Astrocyte (in vitro differentiated cells and primary cell): ENCODE measurements at places on chromosomes 1 and 21. TPM values are rescaled to one million over a fixed set of nuclear protein-coding genes. Genes with fewer than 3 reads are reported as not detected.

DNA sequence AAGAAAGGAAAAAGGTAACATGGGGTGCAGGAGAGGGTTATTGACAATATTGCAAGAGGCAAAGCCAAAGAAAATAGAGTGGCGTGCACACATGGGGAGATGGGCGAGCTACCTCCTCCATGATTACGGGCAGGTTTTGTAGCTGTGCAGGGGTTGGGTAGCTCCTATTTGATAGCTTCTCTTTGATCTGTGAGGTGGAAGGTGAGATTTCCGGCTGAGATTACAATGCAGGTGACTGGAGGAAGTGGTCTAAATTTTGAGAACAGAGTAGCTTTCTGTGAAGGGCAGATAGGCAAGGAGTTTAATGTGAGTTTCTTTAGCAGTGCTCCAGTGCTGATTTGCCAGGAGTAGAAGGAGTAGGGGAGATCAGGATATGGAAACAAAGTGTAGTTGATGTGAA lies 263.4 kb downstream of the PLA2G4A start:
- no peaks in the 10 kb centered on the region for H3K36me3 ChIP-seq
- H3K27me3 ChIP-seq: no peaks in the 10 kb centered on the region
- DNase-seq: no peak
- no peaks in the 10 kb centered on the region for H3K4me1 ChIP-seq
- H3K27ac ChIP-seq: no peak overlapping the region

- peaks cover 18% of the 10 kb centered on the region for H3K4me1 ChIP-seq
- no peak overlapping the region for H3K4me3 ChIP-seq
- H3K27ac ChIP-seq: no peak overlapping the region
These were observed 434.5 kb downstream of the KIF26B start for GRCh38 chr1:245589316-245589715.

DNA sequence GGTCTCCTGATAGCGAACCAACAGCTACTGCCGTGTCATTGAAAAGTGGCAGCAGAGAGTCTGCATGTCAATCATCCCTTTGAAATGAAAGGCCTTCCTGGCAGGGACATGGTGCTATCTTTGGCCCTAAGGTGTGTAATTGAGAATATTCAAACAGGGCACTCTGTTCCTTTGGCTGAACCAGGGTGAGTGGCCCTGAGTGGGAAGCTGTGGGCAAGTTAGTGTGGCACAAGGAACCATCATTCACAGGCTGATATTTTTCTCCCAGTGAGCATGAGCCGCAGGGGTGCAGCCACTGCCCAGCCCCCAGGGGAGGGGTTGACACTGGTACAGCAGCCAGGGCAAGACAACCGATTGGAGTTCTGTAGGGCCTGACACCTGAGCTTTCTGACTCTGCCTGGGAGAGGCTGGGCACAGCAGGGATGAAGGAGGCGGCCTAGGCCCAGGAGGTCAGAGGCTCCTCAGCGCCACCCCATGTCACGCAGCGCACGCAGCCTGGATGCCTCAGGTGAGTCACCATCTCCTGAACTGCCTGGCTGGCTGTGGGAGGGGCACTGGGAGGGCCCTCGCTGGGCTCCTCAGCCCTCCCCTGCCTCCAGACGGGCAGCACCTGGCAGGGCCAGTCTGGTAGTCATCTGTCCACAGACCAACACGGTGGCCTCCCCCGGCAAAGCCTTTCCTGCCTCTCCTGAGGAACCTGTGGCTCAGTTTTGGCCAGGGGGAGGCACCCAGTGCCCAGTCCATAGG lies 13.2 kb downstream of the QSOX1 start:
- no peak for DNase-seq
- H3K4me1 ChIP-seq: no peaks in the 10 kb centered on the region
- peaks cover 7% of the 10 kb centered on the region for H3K36me3 ChIP-seq
- no peak overlapping the region for H3K4me3 ChIP-seq
- H3K27ac ChIP-seq: no peak overlapping the region

- DNase-seq: peak; percentile 35
- peaks cover 25% of the 10 kb centered on the region for H3K4me1 ChIP-seq
- H3K27me3 ChIP-seq: no peaks in the 10 kb centered on the region
- H3K4me3 ChIP-seq: no peak overlapping the region
These were observed 46.4 kb upstream of the ENAH start for GRCh38 chr1:225699336-225699735.

DNA sequence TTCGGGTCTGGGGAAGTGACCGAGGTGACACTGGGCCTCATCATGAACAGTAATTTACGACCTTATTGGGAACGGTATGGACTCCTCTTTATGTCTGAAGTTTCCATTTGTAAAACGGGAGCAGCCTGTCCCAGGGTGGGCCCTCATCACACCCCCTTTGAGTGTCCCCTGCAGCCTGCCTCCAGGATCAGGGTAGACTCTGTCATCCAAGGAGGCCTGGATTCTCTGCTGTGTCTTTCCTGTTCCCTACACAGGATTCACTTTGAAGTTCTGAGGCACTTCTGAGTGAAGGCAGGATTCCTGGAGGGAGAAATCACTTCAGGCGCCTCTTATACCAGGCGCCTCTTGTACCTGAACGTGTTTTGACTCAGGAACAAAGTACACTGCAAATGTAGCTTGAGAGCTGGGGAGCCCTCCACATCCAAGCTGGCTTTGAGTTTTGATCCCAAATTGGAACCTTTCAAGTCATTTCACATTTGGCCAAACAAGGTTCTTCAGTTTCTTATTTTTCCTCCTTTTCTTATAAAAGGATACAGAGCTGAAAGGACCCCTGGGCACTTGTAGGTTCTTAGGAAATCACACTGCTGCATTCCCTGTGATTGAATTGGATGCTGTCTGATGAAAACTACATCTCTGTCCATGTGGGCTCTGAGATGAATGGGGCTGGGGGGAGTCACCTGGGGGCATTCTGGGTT lies 106.0 kb downstream of the SUSD4 start:
- H3K4me3 ChIP-seq: no peak overlapping the region
- no peaks in the 10 kb centered on the region for H3K36me3 ChIP-seq
- H3K27ac ChIP-seq: no peak overlapping the region
- H3K27me3 ChIP-seq: no peaks in the 10 kb centered on the region

GRCh38 chr1:119139403-119139802 lies 1.1 kb downstream of the WARS2 start:
- peaks cover 8% of the 10 kb centered on the region for H3K4me1 ChIP-seq
- DNase-seq: no peak
- no peaks in the 10 kb centered on the region for H3K27me3 ChIP-seq

- peaks cover 14% of the 10 kb centered on the region for H3K4me1 ChIP-seq
- DNase-seq: peak; percentile 70
- no peaks in the 10 kb centered on the region for H3K27me3 ChIP-seq
- no peaks in the 10 kb centered on the region for H3K36me3 ChIP-seq
- H3K4me3 ChIP-seq: no peak overlapping the region
These were observed 9.6 kb downstream of the DISC1 start for GRCh38 chr1:231636157-231636556.

DNA sequence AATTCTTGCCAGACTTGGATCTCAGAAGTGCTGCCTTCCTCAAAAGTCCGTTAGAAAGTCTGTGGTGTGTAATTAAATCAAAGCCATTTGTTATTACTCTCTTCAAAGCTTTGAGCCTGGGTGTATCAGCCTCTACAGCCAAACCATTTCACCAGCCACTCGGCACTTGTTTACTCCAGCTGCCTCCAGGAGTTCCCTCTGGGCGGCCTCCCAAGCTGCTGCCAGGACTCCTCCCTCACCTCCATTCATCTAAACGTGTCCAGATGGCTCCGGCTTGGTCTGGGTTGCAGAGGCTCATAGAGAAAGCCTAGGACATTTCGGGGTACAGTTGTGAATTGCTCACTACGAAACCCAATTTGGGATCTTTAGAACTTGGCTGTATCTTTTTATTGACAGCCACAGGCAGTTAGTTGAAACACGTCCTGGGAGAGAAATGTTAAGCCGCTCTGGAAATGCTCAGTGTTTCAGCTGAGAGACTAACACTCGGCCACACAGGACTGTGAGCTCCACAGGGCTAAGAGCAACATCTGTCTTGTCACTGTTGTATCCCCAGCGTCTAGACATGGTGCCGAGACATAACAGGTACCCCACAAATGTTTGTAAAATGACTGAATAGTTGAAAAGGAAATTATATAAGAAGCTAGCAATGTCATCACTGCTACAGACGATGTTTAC lies 116.9 kb upstream of the NGF start:
- H3K4me3 ChIP-seq: no peak overlapping the region
- no peak overlapping the region for H3K27ac ChIP-seq
- peaks cover 6% of the 10 kb centered on the region for H3K4me1 ChIP-seq
- no peaks in the 10 kb centered on the region for H3K36me3 ChIP-seq

- no peak overlapping the region for H3K27ac ChIP-seq
- H3K36me3 ChIP-seq: no peaks in the 10 kb centered on the region
- no peaks in the 10 kb centered on the region for H3K4me1 ChIP-seq
- H3K4me3 ChIP-seq: no peak overlapping the region
- H3K27me3 ChIP-seq: no peaks in the 10 kb centered on the region
These were observed 310.9 kb downstream of the NTNG1 start for GRCh38 chr1:107451715-107452114.

- H3K4me3 ChIP-seq: no peak overlapping the region
- peaks cover 12% of the 10 kb centered on the region for H3K4me1 ChIP-seq
- no peaks in the 10 kb centered on the region for H3K36me3 ChIP-seq
- peak; percentile 65 for DNase-seq
These were observed 38.2 kb downstream of the PTPRC start for GRCh38 chr1:198677027-198677426.

DNA sequence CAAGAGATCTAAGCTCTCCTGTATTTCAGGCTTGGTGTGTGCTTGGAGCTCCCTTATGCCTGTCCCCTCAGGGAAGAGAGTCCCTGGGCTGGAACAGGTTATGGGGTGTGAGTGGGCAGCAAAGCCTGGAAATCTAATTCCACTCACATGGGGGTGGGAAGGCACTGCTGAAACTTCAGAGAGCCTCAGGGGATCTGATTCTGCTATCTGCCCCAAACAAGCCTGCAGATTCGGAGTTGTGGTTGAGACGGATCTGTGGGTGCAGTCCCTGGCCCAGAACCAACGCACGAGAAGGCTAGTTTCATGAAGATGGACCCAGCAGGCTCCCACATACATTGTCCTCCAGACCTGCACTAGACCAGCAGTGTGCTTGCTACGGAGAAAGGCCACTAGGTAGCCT lies 2.9 kb downstream of the BLACAT1 start:
- H3K36me3 ChIP-seq: no peaks in the 10 kb centered on the region
- no peak for DNase-seq
- peaks cover 22% of the 10 kb centered on the region for H3K4me1 ChIP-seq
- H3K4me3 ChIP-seq: no peak overlapping the region
- H3K27ac ChIP-seq: no peak overlapping the region

- no peaks in the 10 kb centered on the region for H3K27me3 ChIP-seq
- no peak overlapping the region for H3K4me3 ChIP-seq
- no peaks in the 10 kb centered on the region for H3K36me3 ChIP-seq
- H3K27ac ChIP-seq: no peak overlapping the region
- H3K4me1 ChIP-seq: peaks cover 3% of the 10 kb centered on the region
These were observed 156.0 kb upstream of the PTBP2 start for GRCh38 chr1:96565546-96565945.

DNA sequence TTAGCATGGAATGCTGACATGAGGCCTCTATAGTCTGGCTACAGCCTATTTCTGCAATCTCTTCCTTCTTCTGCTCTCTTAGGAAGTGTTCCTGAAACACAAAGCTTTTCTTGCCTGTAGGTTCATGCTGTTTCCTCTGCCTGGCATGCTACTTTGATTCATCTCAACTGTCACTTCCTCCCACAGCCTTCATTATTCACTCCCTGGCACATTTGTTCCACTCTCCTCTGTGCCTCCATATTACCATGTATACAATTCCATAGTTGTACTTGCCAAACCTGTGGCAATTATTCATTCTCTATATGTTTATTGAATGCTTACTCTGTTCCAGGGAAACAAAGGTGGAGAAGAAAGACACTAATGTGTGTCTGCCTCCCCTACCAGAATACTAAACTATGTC lies 210.2 kb downstream of the LRRC7 start:
- H3K4me1 ChIP-seq: no peaks in the 10 kb centered on the region
- H3K27ac ChIP-seq: no peak overlapping the region
- H3K4me3 ChIP-seq: no peak overlapping the region

DNA sequence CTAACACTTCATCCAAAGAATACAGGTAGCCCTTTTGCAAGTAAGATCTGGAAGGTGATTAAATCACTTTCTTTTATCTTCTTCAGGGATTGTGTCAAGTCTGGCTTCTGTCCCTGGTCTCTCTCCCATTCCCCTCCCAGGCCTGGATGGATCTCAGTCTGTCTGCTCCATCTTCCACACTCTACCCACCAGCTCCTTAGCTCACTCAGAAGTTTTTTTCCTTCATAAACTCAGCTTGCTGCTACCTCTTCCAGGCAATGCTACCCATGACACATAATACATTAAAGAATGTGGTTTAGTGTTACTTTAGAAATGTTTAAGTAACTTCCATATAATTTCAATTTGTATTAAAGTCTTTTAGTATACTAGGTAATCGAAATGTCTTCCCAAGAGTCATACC lies 133.1 kb downstream of the AKT3 start:
- H3K27me3 ChIP-seq: no peaks in the 10 kb centered on the region
- H3K4me1 ChIP-seq: peaks cover 26% of the 10 kb centered on the region
- no peaks in the 10 kb centered on the region for H3K36me3 ChIP-seq
- no peak overlapping the region for H3K4me3 ChIP-seq
- DNase-seq: peak; percentile 31

GRCh38 chr21:45386728-45387371 lies 18.1 kb upstream of the COL18A1 start:
- H3K27ac ChIP-seq: no peak overlapping the region
- peaks cover 15% of the 10 kb centered on the region for H3K4me1 ChIP-seq
- H3K4me3 ChIP-seq: no peak overlapping the region

DNA sequence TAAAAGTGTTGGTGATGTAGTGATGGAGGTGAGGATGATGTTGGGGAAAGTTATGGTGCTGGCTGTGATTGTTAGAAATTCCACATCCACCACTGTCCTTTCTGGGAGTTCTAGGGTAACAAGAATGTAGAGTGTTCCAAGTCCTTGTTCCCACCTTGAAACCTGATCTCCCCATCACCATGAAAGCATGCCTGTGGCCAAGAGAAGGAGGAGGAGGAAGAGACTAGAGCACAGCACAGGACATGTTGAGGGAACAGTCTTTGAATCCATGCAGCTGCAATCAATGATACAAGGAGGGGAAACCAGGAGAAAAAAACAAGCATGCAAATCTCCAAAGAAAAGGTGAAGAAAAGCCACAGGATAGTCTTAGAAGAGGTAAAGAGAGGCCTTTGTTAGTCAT lies 45.9 kb upstream of the ARTN start:
- H3K4me3 ChIP-seq: no peak overlapping the region
- DNase-seq: no peak
- no peaks in the 10 kb centered on the region for H3K4me1 ChIP-seq
- no peaks in the 10 kb centered on the region for H3K36me3 ChIP-seq

- no peak overlapping the region for H3K4me3 ChIP-seq
- peak; percentile 32 for DNase-seq
- no peaks in the 10 kb centered on the region for H3K36me3 ChIP-seq
- no peaks in the 10 kb centered on the region for H3K4me1 ChIP-seq
- H3K27ac ChIP-seq: no peak overlapping the region
These were observed 72.5 kb downstream of the KCNT2 start for GRCh38 chr1:196535727-196536126.

The AQP10 gene
- total RNA-seq: 0.17 TPM in 1 of 2 replicates, not detected in the other

The LEFTY2 gene
- 7.0 and 12.9 TPM in 2 replicates for total RNA-seq

The RRAGC gene
- 32.4 and 37.3 TPM in 2 replicates for total RNA-seq

The SPRR4 gene
- not detected in 2 replicates for total RNA-seq

The LCE3D gene
- total RNA-seq: not detected in 2 replicates

The SPATA45 gene
- total RNA-seq: 0.65 TPM in 1 of 2 replicates, not detected in the other

The LRRC42 gene
- 51.1 and 54.6 TPM in 2 replicates for total RNA-seq

The FAM163A gene
- total RNA-seq: not detected in 2 replicates
